HT1080 (cell line): ENCODE measurements at places on chromosomes 1 and 21.

GRCh38 chr1:185824106-185824505 lies 89.9 kb downstream of the HMCN1 start:
- DNase-seq, result no peak

DNA sequence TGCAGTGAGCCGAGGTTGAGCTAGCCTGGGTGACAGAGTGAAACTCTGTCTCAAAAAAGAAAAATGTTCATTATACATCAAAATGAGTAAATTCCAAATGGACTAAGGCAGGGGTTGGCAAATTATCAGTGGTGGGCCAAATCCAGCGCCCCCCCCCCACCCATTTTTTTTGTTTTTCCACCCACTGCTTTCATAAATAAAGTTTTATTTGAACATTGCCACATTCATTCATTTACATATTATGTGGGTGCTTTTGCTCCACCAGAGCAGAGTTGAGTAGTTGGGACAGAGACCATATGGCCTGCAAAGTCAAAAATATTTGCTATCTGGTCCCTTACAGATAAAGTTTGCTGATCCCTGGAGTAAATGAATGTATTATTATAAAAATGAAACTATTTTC lies 99.4 kb downstream of the ZMYM4 start:
- no peak for DNase-seq

DNA sequence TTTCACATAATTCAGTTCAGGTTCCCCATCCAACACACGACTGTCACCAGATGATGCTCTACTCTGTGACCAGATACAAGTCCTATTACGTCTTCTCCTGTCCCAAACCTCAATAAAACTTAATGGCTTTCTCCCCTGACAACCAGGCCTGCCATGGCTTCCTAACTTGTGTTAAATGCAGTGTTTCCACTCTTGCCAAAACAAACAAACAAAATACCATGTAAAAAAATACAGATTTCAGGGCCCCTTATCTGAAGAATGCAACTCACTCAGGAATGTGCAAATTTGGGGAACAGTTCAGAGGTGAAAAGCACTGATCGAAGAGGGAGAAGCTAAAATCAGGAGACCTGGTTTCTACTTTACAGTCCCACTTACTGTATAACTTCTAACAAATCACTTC lies 863 bp upstream of the NUF2 start:
- peak; percentile 2 for DNase-seq

DNA sequence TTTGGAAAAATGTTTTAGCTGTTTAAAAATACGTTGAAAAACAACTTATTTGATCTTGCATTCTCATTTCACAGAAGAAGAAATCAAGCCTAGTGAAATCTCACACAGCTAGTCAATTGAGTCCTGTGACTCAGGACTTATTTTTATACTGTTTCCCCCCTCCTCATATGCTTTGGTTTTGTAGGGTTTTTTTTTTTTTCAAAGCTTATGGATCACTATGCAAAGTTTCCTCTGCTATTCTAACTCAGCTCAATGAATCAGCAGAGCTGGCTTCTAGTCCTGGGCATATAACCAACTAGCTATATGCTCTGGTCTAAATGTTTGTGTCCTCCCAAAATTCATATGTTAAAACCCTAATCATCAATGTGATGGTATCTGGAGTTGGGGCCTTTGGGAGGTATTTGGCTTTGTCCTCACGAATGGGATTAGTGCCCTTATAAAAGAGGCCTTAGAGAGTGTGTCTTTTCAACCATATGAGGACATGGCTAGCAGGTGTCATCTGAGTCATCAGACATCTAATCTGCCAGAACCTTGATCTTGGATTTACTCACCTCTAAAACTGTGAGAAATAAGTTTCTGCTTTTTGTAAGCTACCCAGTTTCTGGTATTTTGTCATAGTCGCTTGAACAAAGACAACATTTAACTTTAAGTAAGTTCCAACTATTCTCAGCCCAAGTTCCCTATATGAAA lies 317.2 kb upstream of the C1orf87 start:
- no peak for DNase-seq

DNA sequence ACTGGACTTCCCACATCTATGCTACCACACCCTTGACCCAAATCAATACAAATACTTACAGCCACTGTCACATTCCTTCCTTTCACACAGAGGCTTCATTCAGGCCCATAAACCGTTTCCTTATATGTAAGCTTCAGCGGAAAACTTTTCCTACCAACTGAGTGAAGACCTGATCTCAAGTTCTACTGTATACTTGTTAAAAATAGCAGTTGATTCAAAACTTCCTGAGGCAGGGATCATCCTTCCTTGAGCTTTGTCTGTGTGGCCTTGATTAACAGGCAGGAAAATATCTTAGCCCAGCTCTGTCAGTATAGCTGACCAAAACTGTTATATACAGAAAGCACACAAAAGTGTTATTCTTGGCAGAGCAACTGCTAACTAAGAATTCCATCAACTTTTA lies 42.7 kb downstream of the DENND2C start:
- no peak for DNase-seq

DNA sequence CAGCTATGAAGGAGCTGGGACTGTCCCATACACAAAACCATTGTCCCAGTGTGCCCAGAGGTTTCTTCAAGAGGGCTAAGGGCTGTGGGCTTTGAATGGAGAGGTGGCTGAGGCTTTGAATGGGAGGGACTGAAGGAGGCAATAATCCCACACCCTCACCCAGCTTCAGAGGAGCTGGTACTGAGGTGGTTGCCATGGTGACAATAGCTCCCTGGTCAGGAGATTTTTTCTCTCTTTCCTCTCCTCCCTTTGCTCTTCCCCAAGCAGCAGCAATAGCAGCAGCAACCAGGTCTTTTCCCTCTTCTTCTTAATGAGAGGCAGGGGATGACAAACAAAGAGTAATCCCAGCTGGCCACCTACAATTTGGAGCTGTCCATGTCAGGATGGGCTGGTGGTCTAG lies 1.6 kb downstream of the HPCAL4 start:
- DNase-seq, result no peak

DNA sequence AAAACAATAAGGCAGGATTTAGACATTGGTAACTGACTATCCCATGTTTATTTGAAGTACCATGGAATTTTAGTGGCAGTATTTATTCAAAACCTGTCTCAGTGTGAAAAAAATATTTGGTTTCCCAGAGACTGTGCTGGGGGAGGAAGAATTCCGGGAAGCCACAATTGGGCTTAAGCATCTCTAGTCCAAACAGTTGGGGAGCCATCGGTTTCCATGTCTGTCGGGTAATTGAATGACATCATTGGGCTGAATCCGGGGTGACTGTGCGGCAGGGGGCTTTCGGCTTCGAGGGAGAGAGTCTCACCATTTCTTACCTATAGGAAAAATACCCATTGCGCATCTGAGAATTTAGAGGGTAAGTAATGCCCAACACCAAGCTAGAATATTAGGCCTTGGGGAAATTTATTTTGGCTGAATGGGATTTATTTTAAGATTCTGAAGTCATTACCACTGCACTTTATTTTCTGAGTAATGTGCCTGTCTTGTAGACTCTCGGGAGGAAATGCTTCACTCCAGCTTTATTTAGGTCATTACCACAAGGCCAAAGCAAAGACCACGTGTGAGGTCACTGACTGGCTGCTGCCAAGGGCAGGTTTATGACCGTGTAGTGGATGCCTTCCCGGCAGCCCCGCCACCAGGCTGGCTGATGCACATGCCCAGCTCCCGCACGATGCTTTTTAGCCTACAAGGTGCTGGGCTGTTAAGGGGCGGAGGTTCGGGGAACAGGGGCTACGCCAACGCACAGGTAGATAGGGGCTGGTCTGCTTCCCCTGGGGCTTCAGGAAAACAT lies 23.1 kb upstream of the UMODL1 start:
- DNase-seq, result peak; percentile 82

- DNase-seq, result no peak
Observed at GRCh38 chr1:218165701-218166114, 119.4 kb upstream of the RRP15 start.

- no peak for DNase-seq
Observed at GRCh38 chr21:23890652-23891051, 1716.6 kb downstream of the MRPL39 start.

DNA sequence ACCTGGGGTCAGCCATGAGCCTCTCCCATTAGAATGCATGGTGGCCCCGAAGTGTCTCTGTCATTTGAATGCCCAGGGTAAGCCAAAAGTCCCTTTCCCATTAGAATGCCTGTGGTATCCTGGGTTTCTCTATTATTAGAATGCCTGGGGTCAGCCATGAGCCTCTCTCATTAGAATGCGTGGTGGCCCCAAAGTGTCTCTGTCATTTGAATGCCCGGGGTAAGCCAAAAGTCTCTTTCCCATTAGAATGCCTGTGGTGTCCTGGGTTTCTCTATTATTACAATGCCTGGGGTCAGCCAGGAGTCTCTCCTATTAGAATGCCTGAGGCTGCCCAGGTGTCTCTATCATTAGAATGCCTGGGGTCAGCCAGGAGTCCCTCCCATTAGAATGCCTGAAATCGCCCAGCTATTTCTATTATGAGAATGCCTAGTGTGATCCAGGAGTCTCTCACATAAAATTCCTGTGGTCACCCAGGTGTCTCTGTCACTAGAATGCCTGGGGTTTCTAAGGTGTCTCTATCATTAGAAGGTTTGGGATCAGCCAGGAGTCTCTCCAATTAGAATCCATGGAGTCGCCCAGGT lies 65.5 kb downstream of the RNF187 start:
- DNase-seq, result no peak

DNA sequence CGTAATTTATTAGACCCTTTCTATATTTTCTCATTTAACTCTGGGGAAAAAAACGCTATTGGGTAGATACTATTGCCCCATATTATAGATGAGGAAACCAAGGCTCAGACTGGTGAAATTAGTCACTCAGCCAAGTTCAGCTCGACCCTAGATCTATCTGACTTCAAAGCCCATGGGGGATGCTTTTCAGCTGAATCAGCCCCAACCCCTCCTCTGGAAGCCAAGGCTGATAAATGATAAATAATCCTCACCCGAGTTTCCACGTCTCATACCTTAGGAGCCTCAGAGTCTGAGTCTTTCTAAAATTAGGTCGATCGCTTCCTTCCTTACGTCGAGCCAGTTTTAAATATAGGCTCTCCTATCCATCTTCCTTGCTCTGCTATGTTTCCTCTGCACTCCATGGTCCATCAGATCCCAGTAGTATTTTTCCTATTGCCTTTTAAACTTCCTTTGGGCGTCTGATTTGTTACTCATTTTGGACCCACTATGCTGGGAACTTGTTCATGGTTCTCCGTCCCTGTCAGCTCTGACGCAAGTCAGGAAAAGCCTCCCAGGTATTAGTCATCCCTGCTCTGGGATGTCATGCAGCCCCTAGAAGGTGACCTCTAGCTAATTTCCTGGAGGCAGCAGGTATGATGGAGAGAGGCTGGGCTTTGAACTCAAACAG lies 122.8 kb downstream of the PLPP3 start:
- DNase-seq, result peak; percentile 91

GRCh38 chr1:112318698-112319370 lies 77.2 kb upstream of the CTTNBP2NL start:
- DNase-seq, result no peak

DNA sequence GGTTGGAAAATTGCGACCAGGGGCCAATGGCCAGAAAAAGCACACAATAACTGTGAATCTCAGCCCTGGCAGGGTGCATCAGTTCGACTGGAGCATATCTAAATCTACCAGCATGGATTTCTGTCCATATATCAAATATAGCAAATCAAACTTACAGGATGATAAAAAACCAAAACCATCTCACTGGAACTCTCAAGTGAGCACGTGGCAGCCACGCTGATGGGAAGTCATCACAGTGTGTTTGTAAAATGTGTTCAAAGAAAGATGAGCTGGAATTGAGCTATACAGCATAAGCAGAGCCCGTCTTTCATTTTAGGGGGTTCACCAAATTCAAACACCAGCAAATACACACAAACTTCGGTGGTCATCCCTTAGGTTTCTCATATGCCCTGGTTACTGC lies 610.1 kb downstream of the AJAP1 start:
- no peak for DNase-seq

- no peak for DNase-seq
Observed at GRCh38 chr1:90135286-90135685, 140.4 kb downstream of the ZNF326 start.

GRCh38 chr1:226001963-226002666 lies 3.0 kb upstream of the SDE2 start:
- peak; percentile 35 for DNase-seq

- no peak for DNase-seq
Observed at GRCh38 chr1:178098262-178098661, 4.4 kb downstream of the RASAL2 start.

DNA sequence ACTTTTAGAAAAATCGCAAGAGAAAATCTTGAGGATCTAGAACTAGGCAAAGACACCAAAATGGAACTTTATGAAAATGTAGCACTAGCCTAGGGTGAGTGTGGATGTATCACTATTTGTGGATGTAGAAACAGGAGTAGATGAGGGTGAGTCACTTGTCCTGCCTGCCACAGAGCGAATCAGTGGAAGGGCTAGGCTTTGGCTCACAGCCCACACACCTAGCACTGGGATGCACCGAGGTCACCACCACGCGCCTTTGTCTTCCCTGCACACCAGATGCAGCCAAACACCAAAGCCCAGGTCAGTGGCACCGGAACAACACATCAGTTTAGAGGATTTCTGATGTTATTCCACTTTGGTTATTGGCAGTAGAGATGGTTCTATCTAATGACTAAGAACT lies 38.2 kb downstream of the PKNOX1 start:
- DNase-seq, result peak; percentile 54

- DNase-seq, result no peak
Observed at GRCh38 chr1:56396581-56396980, 182.8 kb downstream of the PLPP3 start.

DNA sequence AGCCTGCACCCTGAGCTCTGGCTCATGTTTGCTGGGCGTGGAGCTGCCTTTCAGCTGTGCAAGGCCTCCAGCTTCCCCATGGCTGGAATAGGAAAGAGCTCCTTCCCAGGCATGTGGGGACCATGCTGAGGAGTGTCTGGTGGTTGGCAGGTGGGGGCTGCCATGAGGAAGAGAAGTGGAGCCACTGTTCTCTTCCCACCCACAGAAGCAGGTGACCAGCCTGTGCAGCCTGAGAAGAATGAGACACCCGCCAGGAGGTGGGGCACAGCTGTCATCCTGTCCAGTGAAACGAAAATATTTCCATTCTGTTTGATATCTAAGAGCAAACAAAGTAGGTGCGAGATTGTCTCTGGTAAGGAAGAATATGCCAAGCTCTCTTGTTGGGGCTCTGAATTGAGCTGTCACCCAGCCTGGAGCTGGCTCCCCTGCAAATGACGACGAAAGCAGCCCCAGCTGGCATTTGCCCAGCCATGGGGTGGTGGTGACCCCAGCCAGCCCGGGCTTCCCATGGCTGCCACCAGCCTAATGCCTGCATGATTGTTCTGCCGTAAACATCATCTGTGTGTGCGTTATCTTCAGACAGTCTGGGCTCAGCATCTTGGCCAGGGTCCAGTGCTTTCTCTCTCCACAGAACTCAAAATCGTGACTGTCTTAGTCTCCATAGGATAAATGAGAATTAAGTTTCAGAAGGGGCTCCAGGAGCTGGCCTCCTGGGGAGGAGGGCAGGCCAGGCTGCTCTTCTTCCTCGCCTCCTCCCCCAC lies 429.8 kb upstream of the VAMP3 start:
- DNase-seq, result no peak

DNA sequence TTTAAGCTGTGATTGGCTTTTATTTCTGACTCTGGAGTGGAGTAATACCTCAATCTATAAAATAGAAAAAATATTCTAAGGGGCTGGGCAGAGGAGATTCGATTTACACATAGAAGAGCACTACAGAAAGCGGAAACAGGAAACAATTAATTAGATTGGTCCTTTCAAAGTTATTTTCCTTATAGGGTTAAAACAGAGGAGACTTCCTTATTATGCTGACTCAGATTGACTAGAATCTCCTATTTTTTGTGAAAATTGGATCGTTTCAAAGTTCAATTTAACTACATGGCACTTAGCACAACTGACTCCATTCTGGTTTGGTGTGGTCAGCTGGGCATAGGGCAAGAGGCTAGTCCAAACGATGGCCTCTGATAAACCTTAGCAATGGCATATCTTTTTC lies 48.3 kb upstream of the NCAM2 start:
- DNase-seq, result no peak

- no peak for DNase-seq
Observed at GRCh38 chr1:191618181-191618580, 540.1 kb upstream of the RGS18 start.
